ENCODE measurements at places on chromosomes 4 and X.

GRCh38 chr4:101871962-101872676 is 81.6 kb downstream of the BANK1 start:
- DNase-seq: no peak

DNA sequence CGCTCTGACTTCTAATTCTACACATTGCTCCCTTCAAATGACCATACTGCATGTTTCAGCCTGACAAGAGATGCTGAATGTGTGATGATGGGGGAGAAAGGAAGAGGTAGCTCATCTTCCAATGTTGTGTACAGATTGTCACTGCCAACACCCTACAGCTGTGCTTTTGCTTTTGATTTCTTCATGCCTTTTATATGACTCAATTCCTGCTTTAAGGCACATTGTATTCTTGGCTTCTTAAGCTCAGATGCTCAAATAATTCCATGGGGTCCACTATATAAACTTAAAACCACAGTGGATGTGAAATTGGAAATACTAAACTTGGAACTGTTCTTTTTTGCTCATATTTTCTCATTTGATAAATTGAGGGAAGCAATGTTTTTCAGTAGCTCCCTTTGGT is 183.2 kb upstream of the WDFY3 start:
- no peak for DNase-seq

GRCh38 chr4:48073567-48074103 is 57.1 kb downstream of the NIPAL1 start:
- DNase-seq: no peak

- DNase-seq: no peak
Measured at GRCh38 chr4:142549726-142550463, 296.2 kb downstream of the INPP4B start.

All from posterior vena cava (tissue), 2 donors.